Osteocyte (in vitro differentiated cells): ENCODE measurements at places on chromosomes 11 and 22. TPM values are rescaled to one million over a fixed set of nuclear protein-coding genes. Genes with fewer than 3 reads are reported as not detected.

OR10A2 gene
- total RNA-seq, result not detected in 2 replicates

OR51E2 gene
- 0.40 and 0.76 TPM in 2 replicates for total RNA-seq

GRCh38 chr22:23832226-23833016 lies 6.4 kb downstream of the DERL3 start:
- DNase-seq, result no peak
- peaks cover 27% of the 10 kb centered on the region for H3K36me3 ChIP-seq
- no peaks in the 10 kb centered on the region for H3K27me3 ChIP-seq

GRCh38 chr11:120013325-120014250 lies 124.3 kb downstream of the TRIM29 start:
- no peak for DNase-seq
- no peak overlapping the region for H3K27ac ChIP-seq
- no peaks in the 10 kb centered on the region for H3K4me1 ChIP-seq
- no peak overlapping the region for H3K4me3 ChIP-seq

DNA sequence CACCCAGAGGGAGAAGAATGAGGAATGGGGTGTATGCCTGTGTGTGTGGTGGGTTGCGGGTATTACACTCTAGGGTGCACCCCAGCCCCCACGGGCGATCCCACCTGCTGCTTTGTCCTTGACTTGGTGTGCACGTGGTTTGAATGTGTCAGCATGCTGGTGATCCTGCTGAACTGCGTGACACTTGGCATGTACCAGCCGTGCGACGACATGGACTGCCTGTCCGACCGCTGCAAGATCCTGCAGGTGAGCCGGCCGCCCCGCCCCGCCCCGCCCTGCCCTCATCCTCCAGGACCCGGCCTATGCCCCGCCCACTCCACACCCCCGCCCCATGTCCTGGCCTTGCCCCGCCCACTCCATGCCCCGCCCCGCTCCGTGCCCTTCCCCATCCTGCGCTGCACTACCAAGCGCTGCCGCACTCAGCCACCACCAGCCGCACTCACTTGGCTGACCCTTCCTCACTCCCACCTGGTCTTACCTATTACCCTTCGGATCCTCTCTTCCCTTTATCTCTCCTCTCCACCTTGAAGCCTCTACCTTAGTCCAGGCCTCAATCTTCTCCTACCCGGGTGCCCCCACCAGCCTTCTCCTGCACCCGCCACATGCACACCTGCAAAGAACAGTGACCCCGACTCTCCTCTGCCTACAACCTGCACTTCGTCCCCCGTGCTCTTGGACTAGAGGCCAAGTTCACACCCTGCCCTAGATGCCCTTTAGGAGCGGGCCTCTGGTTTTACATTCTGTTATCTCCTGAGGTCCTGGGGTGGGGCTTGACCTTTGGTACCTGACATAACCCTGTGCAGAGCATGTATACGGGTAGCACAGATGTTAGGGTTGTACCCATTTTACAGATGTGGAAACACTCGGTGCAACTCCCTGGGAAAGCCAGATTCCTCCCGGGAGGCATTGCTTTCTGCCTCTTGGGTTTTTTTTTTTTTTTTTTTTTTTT lies 27.7 kb downstream of the CACNA1I start:
- peaks cover 37% of the 10 kb centered on the region for H3K27me3 ChIP-seq
- H3K4me3 ChIP-seq, result no peak overlapping the region
- H3K27ac ChIP-seq, result no peak overlapping the region
- peaks cover 2% of the 10 kb centered on the region for H3K36me3 ChIP-seq
- peaks cover under 1% of the 10 kb centered on the region for H3K4me1 ChIP-seq
- DNase-seq, result no peak

DNA sequence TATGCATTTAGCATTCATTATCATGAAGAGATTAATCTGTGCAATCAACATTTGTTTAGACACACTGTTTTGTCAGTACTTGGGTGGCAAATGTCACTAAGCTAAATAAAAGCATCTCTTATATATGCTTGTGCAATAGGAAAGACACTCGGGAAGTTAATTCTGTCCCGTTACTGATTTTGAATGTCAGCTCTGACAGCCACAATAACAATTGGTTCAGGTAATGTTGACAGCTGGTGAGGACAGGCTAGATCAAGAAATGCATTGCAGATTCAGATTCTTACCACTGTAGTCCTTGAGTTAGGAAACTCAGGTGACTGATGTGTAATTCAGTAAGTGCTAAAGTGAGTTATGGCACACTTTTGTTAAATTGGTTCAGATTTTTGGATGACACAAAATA lies 523.8 kb upstream of the FAT3 start:
- no peaks in the 10 kb centered on the region for H3K27me3 ChIP-seq
- no peak for DNase-seq
- H3K36me3 ChIP-seq, result no peaks in the 10 kb centered on the region
